ENCODE measurements at places on chromosomes 16 and 17. TPM values are rescaled to one million over a fixed set of nuclear protein-coding genes. Genes with fewer than 3 reads are reported as not detected.

KDM8 gene
- total RNA-seq: 0.72 TPM

UMOD gene
- not detected for total RNA-seq

WNT9B gene
- not detected for total RNA-seq

TOM1L1 gene
- 62.0 TPM for total RNA-seq

TBC1D3L gene
- 3.8 TPM for total RNA-seq

ITGB4 gene
- 367 TPM for total RNA-seq

TAT gene
- total RNA-seq: not detected

PDIA2 gene
- total RNA-seq: not detected

GALR2 gene
- 0.21 TPM for total RNA-seq

GAS2L2 gene
- total RNA-seq: 0.24 TPM

SNX20 gene
- total RNA-seq: not detected

GOSR1 gene
- 27.5 TPM for total RNA-seq

MMP28 gene
- 37.8 TPM for total RNA-seq

CD300LG gene
- total RNA-seq: not detected

Measured in tracheal epithelial cell (primary cell).